ENCODE measurements at places on chromosomes 11 and 22. TPM values are rescaled to one million over a fixed set of nuclear protein-coding genes. Genes with fewer than 3 reads are reported as not detected.

HBG2 gene
- polyA plus RNA-seq, result 1,458 TPM

SLC22A12 gene
- polyA plus RNA-seq, result 3.8 TPM

PRODH gene
- 11.9 TPM for polyA plus RNA-seq

PYGM gene
- polyA plus RNA-seq, result 1.8 TPM

TMPRSS13 gene
- polyA plus RNA-seq, result 0.58 TPM

FBLN1 gene
- polyA plus RNA-seq, result 98.3 TPM

GRCh38 chr11:57484141-57484710 is 23.9 kb downstream of the RTN4RL2 start:
- DNase-seq, result no peak

DNA sequence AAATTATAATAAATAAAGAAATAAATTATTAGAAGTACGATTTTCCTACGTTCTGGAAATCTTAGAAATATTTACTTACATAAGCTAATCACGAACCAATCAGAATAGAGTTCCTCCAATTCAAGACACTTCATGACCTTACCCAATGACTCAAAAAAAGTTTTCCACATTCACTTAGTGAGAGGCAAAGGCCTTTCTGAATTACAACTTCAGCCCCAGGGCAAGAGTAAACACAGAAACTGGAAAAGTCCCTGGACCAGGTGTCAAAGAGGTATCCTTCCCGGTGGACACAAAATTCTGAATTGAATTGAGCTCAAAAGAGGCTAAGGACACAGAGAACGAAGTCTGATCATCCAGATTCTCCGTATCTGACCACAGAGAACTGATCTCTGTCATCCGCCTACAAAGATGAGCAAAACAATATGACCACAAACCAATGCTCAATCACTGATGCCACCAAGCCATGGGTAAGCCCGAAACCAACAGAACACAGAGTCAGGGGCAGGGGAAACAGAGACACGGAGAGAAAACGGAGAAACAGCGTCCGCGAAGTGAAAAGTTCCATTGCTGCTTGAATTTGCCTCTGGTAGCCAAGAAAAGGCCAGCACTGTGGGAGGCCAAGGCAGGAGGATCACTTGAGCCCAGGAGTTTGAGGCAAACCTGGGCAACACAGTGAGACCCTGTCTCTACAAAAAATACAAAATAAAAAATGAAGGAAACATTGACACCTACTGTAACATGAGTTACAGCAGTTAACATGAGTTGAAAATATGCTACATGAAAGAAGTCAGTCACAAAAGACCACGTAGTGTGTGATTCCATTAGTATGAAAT is 6.8 kb downstream of the BID start:
- DNase-seq, result no peak

DNA sequence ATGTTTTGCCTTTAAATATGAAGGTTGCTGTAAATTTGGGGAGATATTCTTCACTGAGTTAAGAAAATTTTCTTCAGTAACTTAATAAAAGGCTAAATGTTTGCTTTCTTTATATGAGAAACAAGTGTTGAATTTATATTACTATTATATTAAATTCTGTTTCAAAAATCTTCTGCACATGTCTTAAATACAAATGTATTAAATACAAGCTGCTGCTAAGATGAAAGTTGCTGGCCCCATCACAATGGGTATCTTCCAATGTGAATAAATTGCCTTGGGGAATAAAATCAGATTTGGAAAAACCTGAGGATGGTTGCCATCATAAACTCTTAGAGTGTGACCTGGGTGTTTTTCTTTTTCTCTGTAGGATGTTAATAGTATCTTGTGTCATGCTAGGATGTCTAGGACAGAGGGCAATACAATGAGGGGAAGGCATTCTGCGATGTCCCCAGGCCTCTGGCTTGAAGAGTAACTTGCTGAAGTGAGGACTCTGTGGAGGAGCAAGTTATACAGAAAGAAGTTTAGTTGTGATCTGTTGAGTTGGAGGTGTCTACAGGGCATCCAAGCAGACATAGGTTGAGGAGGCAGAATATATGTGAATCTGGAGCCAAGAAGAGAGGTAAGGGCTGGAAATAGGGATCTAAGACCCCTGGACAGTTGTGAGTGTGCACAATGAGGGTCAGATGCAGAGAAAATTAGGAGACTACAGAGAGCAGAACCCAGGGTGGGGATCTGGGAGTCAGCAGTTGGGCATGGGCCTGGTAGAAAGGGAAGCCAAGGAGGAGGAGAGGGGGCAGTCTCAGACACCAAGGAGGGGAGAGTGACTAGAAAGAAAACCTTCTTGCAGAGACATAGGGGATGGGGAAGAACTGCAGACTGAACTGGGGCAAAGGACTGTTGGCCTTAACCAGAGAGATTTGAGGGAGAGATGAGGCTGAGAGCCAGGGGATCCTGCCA is 4.8 kb downstream of the IGLL5 start:
- DNase-seq, result no peak

GRCh38 chr11:134196756-134197155 is 27.0 kb downstream of the NCAPD3 start:
- DNase-seq, result no peak

GRCh38 chr22:48855593-48856307 is 971.9 kb downstream of the BRD1 start:
- DNase-seq, result no peak

DNA sequence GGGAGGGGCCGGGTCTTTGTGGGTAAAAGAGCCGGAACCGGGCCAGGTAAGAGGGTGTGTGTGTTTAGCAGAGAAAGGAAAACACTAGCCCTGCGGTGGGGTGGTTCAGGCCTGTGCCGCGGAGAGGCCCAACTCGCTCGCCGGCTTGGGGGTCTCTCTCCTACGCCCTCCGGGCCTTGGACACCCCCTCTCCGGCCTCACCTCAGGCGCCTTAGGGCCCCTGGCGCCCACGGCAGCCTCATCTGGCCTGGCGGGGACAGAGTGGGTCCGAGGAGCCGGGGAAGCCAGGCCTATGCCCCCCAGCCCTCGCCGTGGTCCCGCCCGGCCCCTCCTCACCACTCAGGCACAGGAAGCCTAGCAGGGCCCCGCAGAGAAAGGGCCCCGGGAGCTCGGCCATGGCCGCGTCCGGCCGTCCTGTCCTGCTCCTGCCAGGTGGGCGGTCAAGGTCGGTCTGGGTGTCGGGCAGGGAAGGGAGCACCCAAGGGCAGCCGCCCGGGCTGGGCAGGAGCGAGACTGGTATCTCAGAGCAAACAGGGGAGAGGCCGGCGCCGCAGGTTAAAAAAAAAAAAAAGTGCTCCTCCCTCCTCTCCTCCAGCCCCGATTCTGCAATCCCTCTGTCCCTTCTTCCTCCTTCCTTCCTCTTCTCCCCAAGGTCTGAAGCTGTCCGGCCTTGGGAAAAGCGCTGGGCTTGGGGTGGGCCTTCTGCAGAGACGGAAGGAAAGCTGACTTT is at the start of gene VSIG2:
TSS of gene VSIG2 (minus strand) at position 515 of the 730 bp plus-strand sequence. CDS start at position 397, 118 bp downstream.
- DNase-seq, result no peak

GRCh38 chr11:28107191-28107749 is 686 bp downstream of the KIF18A start:
- DNase-seq, result peak; percentile 46

- DNase-seq, result no peak
These were observed 544.4 kb downstream of the MIAT start for GRCh38 chr22:27201741-27202140.

- DNase-seq, result no peak
These were observed 220.4 kb upstream of the RAG2 start for GRCh38 chr11:36818410-36818809.

DNA sequence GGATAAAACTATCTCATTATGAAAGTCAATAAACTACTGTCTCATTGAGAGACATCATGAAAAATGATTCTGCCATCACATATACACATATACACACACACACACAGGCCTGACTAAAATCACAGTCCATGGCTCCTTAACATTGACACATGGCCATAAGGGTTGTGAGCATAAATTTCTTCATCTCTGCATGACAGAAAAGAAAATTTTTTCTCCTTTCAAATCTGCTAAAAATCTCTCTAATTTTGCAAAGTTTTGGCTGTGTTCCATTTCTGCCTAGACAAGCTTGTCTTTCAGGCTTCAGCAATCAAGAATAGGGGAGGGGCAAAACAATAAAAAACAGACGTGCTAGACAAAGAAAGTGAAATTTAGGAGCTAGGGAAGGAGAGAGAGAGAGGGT is 324.5 kb downstream of the LRRC4C start:
- DNase-seq, result no peak
